ENCODE measurements at places on chromosomes 5 and 9. TPM values are rescaled to one million over a fixed set of nuclear protein-coding genes. Genes with fewer than 3 reads are reported as not detected.

Gene IL13
- total RNA-seq = not detected

Gene SPATA31D4
- total RNA-seq = not detected

GRCh38 chr5:82347201-82347865 is 69.2 kb upstream of the RPS23 start:
- no peak for DNase-seq

Gene PCDHAC1
- 1.2 TPM for total RNA-seq

DNA sequence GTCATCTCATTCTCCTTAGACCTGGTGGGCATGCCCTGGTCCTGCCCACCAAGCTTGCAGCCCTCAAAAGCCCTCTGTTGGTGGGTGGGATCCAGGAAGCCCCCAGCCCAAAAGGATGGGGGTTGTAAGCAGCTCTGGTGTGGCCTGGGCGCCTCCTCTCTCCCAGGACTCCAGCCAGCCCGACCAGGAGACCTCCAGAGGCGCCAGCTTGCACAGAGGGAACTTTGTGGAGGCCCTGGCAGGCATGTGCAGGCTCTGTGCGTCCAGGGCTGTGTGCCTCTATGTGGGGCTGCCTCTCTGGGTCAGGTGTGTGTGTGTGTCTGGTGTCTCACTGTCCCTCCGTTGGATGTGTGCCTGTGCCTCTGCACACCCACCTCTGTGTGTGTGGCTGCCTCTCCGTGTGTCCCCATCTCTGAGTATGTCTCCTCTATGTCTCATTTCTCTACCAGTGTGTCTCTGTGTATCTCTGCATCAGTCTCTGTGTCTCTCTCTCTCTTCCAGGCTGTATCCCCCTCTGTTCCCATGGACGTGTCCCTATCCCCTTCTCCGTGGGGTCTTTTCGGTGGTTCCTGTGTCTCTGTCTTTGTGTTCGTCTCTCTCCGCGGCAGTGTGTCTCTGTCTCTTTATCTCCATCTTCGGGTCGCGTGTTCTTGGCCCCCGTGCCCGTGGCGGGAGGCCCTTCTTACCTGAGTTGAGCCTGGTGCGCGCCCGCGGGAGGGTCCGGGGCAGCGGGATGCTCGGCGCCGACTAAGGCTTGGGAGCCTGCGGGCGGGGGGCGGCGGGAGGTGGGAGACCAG is 501 bp downstream of the ENHO start:
- no peak for DNase-seq

Gene ADGRV1
- 1.1 TPM for total RNA-seq

- peak; percentile 22 for DNase-seq
Observed at GRCh38 chr9:15211160-15211814, 95.7 kb downstream of the TTC39B start.

GRCh38 chr5:95327211-95327610 is 42.3 kb upstream of the MCTP1 start:
- DNase-seq = no peak

Gene IFNK
- total RNA-seq = not detected

Gene FGFR4
- 3.3 TPM for total RNA-seq

Gene HACD4
- 3.3 TPM for total RNA-seq

DNA sequence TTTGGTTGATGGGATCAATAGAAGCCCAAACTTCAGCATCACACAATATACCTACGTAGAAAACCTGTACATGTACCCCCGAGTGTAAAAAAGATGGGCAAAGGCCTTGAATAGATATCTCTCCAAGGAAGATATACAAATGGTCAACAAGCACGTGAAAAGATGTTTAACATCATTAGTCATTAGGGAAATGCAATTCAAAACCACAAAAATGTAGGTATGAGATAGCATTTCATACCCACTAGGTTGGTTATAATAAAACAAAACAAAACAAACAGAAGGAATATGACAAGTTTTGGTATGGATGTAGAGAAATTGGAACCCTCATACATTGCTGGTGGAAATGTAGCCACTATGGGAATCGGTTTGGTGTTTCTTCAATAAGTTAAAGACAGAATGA is 33.1 kb upstream of the PPARGC1B start:
- DNase-seq = no peak

GRCh38 chr5:159768243-159768642 is 148.0 kb upstream of the ADRA1B start:
- DNase-seq = no peak

GRCh38 chr9:106896695-106897094 is 33.7 kb downstream of the ZNF462 start:
- DNase-seq = no peak

GRCh38 chr5:78387468-78388153 is 27.2 kb downstream of the SCAMP1 start:
- no peak for DNase-seq

All from tibial nerve (tissue), 4 donors.